ENCODE measurements at places on chromosomes 2 and 18.
A peak's percentile ranks its signal among the peaks of the same experiment; 100 is the strongest.

- DNase-seq, result peak; percentile 68
Measured at GRCh38 chr18:21191596-21192307, 50.3 kb upstream of the GREB1L start.

- DNase-seq, result no peak
Measured at GRCh38 chr2:128449226-128450061, 130.8 kb upstream of the HS6ST1 start.

DNA sequence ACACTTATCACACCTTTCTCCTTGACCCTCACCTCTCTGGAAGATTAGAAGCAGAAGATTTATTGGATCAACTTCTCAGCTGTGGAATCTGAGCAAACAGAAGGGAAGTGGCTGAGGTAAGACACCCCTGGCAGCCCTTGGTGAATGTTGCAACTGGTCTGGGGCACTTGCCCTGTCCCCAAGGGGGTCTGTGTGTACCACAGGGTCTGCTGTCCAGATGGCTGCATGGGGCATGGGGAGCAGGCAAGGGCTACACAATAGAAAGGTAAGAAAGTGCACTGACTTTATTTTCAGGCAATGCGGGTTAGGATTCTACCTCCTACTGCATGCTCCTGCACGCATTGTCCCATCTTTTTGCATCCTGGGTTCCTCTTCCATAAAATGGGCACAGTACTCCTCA is 238.4 kb upstream of the SMAD2 start:
- DNase-seq, result no peak

GRCh38 chr2:213247566-213247965 is 36.7 kb upstream of the SPAG16 start:
- no peak for DNase-seq

DNA sequence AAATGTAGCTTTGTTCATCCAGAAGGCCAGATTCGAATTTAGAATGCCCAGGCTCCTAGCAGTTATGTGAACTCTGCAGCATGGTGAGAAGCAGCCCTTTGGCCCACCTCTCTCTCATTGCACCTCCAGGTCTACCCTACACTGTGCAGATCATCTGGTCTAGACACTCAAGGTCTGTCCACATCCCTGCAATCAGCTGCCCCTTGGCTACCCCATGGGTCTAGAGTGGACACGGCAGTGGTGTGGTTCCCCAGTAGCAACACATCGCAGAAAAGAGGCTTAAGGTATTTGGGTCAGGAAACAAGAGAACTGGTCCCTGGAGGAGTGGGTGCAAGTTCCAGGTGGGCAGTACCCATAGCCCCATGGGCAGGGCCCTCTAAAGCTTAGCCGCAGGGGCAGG is 76.6 kb upstream of the BCL2L11 start:
- DNase-seq, result no peak

DNA sequence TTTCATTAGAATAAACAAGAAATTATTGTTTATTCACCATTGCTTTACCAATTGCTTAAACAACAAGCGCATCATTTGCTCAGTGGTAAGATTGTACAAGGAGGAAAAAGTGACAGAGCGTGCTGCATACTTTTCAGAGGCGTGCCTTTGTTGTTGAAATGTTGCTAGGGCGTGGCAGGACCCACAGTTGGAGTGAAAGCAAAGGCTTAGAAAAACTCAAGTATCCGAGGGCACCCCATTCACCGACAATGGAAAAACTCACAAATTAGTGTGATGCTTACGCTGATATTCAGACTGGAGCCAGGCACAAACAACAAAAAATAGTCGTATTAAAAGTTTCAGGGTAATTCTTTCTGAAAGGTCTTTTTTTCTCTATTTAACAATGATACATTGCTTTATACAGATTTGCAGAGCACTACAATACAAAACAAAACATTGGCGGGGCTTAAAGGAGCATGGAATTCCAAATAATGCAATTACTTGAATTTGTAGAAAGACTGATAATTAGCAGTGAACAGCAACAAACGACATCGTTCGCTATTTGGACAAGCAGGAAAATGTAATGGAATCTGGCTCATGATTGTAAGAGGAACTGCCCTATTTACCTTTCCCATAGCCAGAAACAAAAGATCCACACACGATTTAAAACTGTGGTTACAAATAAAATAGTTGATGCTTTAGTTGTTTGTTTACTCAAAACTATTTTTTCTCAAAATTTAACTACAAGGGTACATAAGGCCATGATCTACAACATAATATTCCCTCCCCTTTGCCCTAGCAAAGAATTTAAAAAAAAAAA is 37.8 kb upstream of the RTTN start:
- DNase-seq, result no peak

- no peak for DNase-seq
Measured at GRCh38 chr2:57880446-57880845, 166.2 kb upstream of the VRK2 start.

- no peak for DNase-seq
Measured at GRCh38 chr2:239108459-239108858, 260.6 kb downstream of the TWIST2 start.

GRCh38 chr2:61707984-61708852 is 145.6 kb downstream of the FAM161A start:
- peak; percentile 99 for DNase-seq

GRCh38 chr2:101151146-101151858 is at the start of gene TBC1D8:
Gene TBC1D8 (minus strand): TSS chr2:101151382. CDS start chr2:101151253, 129 bp downstream.
- DNase-seq, result peak; percentile 91

- DNase-seq, result no peak
Measured at GRCh38 chr2:226446406-226447001, 353.1 kb downstream of the IRS1 start.

GRCh38 chr2:112884869-112885505 is 26.0 kb upstream of the IL37 start:
- peak; percentile 24 for DNase-seq

GRCh38 chr18:48946329-48946835 is 4.4 kb downstream of the SMAD7 start:
- peak; percentile 38 for DNase-seq

DNA sequence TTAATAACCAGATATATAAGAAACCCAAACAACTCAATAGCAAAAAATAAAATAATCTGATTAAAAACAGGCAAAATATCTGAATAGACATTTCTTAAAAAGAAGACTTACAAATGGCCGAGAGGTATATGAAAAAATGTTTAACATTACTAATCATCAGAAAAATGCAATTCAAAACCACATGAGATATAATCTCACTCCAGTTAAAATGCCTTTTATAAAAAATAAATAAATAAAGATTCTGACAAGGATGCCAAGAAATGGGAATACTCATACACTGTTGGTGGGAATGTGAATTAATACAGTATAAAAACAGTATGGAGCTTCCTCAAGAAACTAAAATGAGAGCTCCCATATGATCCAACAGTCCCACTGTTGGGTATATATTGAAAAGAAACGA is 33.9 kb upstream of the BMP10 start:
- DNase-seq, result no peak

GRCh38 chr2:178403671-178404306 is 47.2 kb downstream of the PRKRA start:
- no peak for DNase-seq

- no peak for DNase-seq
Measured at GRCh38 chr2:123993728-123994323, 31.3 kb upstream of the CNTNAP5 start.

DNA sequence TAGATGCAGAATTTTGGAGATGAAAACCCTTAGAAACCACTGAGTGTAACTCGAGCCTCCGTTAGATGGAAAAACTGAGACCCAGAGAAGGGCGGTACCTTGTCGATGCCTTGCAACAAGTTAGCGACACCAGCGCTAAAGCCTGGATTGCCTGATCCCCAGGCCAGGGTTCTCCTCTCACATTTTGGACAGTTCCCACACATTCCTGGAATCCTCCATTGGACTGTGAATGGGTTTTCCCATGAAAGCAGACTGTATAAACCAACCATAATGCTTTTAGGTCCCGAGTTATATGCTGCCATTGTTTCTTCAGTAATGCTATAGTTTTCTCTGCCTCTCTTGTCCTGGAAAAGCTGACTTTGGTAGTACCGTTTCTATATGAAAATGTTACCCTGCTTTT is 37.1 kb upstream of the LPIN1 start:
- no peak for DNase-seq

GRCh38 chr2:18855027-18855426 is 265.7 kb upstream of the NT5C1B start:
- DNase-seq, result no peak

DNA sequence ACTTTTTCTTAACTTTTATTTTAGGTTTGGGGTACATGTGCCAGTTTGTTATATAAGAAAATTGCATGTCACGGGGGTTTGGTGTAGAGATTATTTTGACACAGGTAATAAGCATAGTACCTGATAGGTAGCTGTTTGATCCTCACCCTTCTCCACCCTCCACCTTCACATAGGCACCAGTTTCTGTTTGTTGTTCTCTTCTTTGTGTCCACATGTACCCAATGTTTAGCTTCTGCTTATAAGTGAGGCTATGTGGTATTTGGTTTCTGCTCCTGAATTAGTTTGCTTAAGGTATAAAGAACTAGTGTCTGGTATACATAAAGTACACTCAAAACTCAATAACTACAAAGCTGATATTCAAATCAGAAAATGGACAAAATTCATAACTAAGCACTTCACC is 654.6 kb upstream of the LINC00305 start:
- DNase-seq, result no peak

DNA sequence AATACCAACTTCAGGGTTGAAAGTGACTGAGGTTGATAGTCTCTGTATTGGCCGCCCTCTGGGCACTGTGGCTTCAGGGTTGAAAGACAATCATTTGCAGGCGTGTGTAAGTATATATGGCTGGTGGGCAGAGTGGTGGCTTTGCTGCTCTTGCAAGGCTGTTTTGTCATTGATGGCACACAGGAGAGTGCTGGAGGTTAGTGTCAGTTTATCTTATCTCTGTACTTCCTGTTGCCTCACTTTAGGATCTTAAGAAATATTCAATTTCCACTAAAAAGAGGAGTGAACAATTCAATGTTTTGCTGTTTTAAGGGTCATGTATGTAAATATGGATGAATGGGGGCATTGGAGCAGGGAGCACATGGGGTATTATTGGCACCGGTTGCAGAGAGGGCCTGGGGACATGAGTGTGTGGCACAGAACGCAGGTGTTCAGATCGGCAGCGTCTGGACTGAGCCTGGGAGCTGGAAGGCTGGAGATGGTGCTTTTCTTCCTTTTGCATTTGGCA is 51.5 kb downstream of the NCK2 start:
- DNase-seq, result peak; percentile 50

GRCh38 chr2:214255046-214255445 is 155.8 kb upstream of the VWC2L start:
- DNase-seq, result no peak

- no peak for DNase-seq
Measured at GRCh38 chr2:84846741-84847142, 34.1 kb downstream of the TRABD2A start.

DNA sequence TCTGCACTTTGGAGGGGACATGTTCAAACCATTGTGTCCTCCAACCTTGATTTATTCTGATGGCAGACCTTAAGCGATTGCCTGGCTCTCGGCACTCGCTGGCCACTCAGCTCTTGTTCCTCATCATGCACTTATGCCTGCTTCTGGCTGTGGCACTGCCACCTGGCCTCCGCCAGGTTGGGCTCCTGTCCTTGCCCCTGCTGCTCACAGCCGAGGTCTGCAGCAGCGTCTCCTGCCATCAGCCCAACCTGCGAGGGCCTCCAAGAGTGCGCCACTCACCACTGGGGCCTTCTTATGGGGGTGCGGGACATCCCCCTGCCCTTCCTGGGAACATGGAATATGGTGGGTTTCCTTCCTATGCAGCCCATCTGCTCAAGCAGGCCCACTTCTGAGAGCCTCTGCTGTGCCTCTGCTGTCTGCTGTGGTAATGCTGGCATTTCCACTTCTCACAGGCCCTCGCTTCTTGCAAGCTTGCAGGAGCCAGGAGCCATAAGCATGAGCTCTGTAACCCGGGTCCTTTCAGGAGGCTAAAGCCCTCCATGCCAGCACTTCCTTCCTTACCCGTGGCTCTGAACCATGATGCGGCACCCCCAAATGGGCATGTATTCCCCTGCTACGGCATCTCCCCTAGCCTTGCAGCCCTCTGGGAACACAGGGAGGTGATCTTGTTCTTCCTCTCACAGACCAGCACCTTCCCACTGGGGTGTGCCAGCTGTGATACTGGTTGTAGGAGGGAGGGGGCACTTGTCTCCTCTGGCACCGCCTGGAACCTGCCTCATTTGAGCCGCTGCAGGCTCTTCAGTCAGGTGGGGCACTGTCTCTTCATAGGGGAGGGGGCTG is 58.6 kb upstream of the HS6ST1 start:
- no peak for DNase-seq

- no peak for DNase-seq
Measured at GRCh38 chr18:62928326-62928725, 213.0 kb downstream of the PHLPP1 start.

DNA sequence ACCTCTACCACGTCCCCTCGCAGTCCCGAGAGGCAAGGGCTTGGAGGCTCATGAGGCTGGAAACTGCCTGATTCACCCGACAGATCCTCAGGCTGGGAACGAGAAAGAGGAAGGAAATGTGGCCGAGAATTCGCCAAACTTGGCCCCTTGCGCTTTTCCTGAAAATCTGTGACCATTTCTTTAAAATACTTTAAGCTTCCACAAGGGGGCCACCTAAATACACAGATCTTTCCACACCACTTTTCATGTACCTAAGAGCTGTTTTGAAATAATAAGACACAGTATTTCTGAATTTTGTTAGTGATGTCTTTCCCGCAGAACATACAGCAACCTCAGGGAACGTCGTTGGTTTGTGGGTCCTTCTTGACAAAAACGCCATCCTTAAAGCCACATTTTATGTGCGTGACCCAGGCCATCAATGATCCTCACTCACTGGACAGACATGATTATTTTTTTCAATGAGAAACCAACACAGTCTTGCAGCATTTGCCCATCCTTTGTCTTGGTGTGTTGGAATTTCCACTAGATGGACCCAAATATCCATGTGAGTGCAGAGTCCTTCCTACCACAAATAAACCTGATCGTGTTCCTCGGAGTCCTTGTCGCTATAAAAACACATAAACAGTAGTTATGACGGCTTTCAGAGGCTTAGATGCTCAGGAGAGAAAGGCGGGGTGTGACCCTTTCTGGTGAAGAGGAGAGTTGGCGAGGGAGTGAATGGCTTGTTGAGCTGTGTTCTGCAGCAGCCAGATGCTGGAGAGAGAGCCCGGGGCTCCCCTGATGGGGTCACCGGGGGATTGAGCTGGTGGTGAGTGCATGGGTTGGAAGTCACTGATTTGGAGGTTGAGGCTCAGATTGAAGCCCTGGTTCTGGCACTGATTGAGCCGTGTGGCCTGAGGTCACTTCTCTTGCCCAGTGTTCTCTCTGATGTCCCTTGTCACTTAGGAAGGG is 25.0 kb downstream of the DCDC2C start:
- DNase-seq, result peak; percentile 43

DNA sequence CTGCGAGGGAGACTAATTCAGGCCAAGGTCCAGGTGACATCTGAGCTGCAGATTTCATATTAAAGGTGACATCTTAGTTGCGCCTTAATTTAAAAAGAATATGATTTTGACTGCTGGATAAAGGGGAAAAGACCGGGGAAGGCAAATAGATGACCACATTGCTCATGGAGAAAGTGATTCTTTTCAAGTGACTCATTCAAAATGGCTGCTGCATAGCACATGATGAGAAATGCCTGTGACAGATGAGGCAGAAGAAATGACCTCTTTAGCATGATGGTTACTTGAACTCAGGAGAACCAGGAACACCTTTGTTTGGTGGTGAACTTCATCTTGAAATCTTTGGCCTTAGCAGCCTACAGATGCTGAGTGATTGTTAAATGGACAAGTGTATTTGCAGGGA is 385.8 kb upstream of the TRIB2 start:
- DNase-seq, result no peak

- no peak for DNase-seq
Measured at GRCh38 chr2:24482972-24483300, 8.1 kb upstream of the NCOA1 start.

GRCh38 chr2:192932376-192932775 is 737.6 kb upstream of the TMEFF2 start:
- DNase-seq, result no peak

- DNase-seq, result peak; percentile 85
Measured at GRCh38 chr2:18209934-18210639, 331.6 kb downstream of the KCNS3 start.
